NCI-H1930 (cell line): ENCODE measurements at places on chromosomes 3 and 15.

- no peak for DNase-seq
These were observed 383.7 kb downstream of the MFSD1 start for GRCh38 chr3:159185443-159186050.

DNA sequence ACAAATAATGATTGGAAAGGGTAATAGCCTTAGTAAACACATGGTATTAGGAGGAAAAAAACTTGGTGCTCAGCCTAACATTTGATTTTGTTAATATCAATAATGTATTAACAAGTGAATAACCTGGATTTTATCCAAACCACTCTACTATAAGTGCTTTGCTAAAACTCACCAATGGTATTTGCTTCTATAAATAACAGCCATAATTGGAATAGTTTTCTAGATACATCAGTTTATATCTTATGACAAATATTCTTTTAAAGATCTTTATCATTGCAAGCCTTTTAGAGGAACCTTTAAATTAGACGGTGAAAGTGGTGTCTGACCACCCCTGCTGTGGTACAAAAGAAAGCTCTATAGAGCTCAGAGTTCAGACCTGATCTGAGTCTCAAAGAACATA, 123.9 kb downstream of the SHOX2 start:
- no peak for DNase-seq

GRCh38 chr3:171846597-171846996, 3.4 kb downstream of the TMEM212 start:
- no peak for DNase-seq

- no peak for DNase-seq
These were observed 5.3 kb downstream of the ACVR2B start for GRCh38 chr3:38458796-38459498.

GRCh38 chr15:78915341-78916087, 29.3 kb downstream of the CTSH start:
- no peak for DNase-seq

DNA sequence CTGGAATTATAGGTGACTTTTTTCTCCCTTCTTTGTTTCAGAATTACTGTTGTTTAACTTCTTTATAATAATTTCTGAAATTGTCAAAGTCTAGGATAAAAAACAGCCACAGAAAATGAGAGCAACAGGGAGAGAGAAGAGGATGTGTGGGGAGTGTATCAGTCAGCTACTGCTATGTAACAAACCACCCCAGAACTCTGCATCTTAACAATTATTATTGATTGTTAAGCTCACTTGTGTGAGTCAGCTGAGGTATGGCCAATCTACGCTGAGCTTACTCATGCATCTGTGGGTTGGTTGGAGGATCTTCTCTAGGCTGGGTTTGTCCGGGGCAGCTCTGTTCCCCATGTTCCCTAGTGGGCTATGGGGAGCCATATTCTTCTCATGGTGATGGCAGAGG, 43.7 kb upstream of the CDV3 start:
- DNase-seq, result no peak

DNA sequence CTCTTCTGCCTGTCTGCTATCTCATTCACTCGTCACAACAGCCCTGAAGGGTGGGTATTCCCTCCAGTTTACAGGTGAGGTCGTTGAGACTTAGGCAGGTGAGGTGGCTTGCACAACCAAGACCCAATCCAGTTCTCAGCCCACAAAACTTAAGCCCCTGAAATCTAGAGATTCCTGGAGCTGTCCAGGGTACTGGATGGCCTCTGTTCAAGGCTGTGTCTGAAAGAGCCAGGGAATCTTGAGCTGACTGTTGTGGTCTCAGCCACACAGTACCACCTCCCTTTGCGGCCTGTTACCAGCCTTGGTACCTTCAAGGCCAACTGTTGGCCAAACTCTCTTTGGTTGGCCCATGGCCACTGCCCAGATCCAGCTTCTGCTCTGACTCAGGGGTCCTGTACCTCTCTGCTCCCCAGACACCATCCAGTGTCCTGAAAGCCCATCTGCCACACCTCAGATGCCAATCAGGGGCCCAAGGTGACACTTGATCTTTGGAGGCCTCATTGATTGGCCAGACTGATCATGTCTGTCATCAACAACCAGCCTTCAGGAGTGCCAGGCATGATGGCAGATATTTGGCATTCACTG, 10.9 kb upstream of the FAM107A start:
- no peak for DNase-seq
